ENCODE measurements at places on chromosomes 5 and 9. TPM values are rescaled to one million over a fixed set of nuclear protein-coding genes. Genes with fewer than 3 reads are reported as not detected.
A peak's percentile ranks its signal among the peaks of the same experiment; 100 is the strongest.

DNA sequence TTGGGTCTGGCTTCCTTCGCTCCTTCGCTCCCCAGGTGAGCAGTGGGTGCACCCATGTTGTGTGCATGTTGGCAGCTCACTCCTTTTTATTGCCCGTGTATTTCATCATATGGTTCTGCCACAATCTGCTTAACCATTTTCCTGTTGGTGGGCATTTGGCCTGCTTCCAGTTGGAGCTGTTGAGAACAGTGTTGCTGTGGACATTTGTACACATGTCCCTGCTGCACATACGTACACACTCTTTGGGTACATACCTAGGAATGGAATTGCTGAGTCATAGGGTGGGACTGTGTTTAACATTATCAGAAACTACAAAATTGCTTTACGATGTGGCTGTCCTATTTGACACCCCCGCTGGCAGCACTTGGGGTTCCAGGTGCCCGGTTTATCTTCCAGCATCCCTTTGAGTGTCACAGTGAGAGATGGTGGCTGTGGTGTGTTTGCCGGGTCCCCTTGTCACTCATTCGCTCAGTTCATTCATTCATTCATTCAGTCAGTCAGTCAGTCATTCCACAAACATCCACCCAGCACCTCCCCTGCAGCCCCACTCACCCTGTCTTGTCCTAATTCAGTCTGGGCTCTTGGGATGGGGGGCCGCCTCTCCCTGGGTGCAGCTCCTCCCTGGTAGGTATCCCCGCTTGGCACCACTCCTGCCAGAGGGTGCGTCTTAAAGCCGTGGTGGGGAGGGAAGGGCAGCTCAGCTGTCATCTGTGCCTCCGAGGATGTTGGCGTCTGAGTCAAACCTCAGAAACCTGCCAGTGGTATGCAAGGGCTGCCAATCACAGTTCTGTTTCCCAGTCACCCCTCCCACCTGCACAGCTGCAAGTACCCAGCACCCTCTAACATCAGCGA is 7.9 kb upstream of the FIBCD1 start:
- H3K27ac ChIP-seq: no peak overlapping the region
- H3K27me3 ChIP-seq: peaks cover 9% of the 10 kb centered on the region
- peak; percentile 64 for DNase-seq
- no peaks in the 10 kb centered on the region for H3K36me3 ChIP-seq

Gene IGFBPL1
- 4.0 TPM for total RNA-seq

GRCh38 chr9:96554326-96554725 is 65.3 kb downstream of the CDC14B start:
- no peaks in the 10 kb centered on the region for H3K27me3 ChIP-seq
- H3K27ac ChIP-seq: no peak overlapping the region
- DNase-seq: no peak
- H3K4me3 ChIP-seq: no peak overlapping the region

- no peak for DNase-seq
- no peaks in the 10 kb centered on the region for H3K4me1 ChIP-seq
- no peaks in the 10 kb centered on the region for H3K27me3 ChIP-seq
- H3K27ac ChIP-seq: no peak overlapping the region
- H3K36me3 ChIP-seq: no peaks in the 10 kb centered on the region
Observed at GRCh38 chr5:125597338-125597737, 825.9 kb upstream of the GRAMD2B start.

Gene FAM153A
- 0.27 TPM for total RNA-seq

Gene PRUNE2
- total RNA-seq: 4.1 TPM

GRCh38 chr9:134473141-134474054 is 147.1 kb downstream of the RXRA start:
- DNase-seq: no peak
- peaks cover 3% of the 10 kb centered on the region for H3K4me1 ChIP-seq
- H3K27ac ChIP-seq: peak overlapping the region; percentile 48

DNA sequence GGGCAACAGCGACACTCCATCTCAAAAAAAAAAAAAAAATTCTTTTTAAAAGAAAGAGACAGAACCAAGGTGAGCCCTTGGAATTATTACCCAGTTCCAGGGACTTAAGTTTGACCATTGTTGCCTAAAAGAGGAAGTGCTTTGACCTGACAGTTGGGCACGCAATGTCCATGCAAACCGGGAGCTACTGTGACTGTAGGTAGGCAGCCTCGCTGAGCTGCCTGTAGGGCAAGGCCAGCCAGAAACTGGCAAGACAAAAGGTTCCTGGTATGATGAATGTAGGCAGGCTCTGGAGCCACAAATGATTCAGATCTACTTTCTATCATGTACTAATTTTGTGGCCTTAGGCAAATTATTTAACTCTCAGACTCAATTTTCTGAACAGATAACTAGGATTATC is 334.8 kb upstream of the ZNF462 start:
- H3K4me1 ChIP-seq: no peaks in the 10 kb centered on the region
- H3K27ac ChIP-seq: no peak overlapping the region
- no peaks in the 10 kb centered on the region for H3K36me3 ChIP-seq
- no peak overlapping the region for H3K4me3 ChIP-seq
- DNase-seq: no peak
